ENCODE measurements at places on chromosomes 16 and 17.
A peak's percentile ranks its signal among the peaks of the same experiment; 100 is the strongest.

GRCh38 chr17:4854111-4854681, 21.1 kb downstream of the MINK1 start:
- DNase-seq: no peak

- DNase-seq: no peak
These were observed 40.6 kb downstream of the RAB11FIP4 start for GRCh38 chr17:31431852-31432658.

- no peak for DNase-seq
These were observed 93.9 kb downstream of the RGS9 start for GRCh38 chr17:65231086-65231485.

GRCh38 chr16:180681-181564, 664 bp downstream of the HBQ1 start:
- peak; percentile 40 for DNase-seq

DNA sequence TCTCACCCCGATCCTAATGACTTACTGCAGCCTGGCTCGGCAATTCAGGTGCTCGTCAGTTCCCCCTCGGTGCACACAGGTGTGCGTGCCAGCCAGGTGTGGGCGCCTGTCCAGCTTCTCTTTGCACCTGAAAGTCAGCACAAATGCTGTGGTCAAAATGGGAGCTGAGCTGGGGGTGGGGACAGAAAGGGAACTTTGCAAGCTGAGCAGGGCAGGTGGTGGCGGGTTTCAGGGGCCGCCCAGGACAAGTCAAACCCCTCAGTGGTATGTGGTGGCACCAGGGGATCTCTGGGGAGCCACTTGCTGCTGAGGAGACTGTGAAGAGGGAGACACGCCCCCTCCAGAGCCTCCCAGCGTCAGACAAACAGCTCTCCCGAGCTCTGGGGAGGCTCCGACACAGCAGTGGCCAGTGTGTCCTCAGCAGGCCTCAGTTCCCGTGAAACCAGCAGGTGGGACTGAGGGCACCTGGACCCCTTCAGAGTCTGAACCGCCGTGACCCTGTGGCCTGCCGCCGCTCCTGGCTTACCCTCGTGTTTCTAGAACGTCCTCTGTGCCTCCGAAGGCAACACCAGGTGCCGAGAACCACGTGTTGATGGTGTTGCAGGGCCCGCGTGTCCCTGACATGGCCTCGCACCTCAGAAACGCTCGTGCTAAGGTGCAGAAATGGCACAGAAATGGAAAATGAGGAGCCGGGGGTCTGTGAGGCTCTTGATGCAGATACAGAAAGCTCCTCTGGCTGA, 233.5 kb upstream of the TNRC6C start:
- DNase-seq: no peak

- no peak for DNase-seq
These were observed 11.0 kb downstream of the CD300A start for GRCh38 chr17:74477411-74477810.

DNA sequence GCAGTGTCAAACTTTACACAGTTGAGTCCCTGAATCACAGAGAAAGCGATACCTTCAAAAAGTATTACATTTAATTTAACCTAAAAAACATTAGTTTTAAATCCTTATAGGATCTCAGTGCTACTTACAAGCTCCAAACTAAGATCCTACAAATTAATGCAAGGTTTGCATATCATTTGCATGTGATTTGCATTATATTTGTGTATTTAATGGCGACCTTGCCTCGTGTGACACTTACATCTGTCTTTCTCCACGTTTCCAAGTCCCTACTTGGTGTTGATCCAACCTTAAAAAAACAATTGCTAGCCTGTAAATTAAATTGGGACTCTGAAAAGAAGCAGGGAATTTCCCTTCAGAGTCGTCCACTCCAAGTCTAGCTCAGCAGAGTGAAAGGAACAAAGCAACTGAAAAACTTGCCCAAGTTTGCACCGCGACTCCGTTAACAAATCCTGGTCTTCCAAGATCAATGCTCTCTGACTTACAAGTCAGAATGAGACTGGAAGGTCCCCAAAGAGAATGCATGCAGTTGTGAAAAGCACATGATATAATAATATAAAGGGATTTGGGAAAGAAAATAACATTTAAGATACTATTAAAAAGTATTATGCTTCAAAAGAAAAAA, 739 bp upstream of the FAM117A start:
- no peak for DNase-seq

DNA sequence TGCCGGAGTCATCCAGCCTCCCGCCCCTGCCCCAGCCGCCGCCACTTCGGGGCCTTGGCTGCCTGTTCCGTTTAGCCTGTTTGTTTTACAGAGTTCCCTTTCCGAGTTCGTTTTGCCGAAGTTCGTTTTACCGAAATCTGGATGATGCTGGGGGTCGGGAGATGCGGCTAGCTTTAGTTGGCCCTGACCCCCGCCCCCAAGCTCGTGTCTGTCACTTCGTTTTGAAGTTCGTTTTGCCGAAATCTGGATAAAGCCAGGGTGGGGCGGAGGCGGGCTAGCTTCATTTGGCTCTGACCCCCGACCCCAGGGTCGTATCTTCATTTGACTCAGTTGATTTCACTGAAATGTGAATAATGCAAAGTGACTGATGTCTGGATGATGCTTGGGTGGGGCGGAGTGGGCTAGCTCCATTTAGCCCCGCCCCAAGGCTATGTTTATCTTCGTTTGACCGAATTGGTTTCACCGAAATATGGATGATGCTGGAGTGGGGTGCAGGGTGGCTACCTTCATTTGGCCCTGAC, 591 bp downstream of the PSMD7 start:
- no peak for DNase-seq

DNA sequence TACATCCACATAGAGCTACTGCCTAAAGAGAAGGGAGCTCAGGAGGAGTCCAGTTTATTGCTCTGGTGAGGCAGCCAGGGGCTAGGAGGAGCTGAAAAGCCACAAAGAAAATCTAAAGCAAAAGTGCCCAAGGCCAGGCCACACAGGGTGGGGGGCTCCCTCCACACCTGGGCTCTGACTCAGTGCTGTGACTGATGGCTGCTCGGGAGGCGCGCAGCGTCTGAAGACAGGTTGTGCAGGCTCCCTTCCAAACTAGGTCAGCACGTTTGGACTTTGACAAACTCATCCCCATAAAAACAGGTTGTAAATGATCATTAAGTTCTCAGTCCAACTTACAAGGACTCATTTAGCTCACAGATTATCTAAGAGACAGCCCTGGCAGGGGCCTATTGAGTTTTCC, 22.2 kb upstream of the LCMT1 start:
- no peak for DNase-seq

GRCh38 chr16:4220358-4220757, 21.5 kb downstream of the SRL start:
- DNase-seq: no peak

GRCh38 chr17:21379080-21379711, 3.0 kb downstream of the KCNJ12 start:
- DNase-seq: no peak

DNA sequence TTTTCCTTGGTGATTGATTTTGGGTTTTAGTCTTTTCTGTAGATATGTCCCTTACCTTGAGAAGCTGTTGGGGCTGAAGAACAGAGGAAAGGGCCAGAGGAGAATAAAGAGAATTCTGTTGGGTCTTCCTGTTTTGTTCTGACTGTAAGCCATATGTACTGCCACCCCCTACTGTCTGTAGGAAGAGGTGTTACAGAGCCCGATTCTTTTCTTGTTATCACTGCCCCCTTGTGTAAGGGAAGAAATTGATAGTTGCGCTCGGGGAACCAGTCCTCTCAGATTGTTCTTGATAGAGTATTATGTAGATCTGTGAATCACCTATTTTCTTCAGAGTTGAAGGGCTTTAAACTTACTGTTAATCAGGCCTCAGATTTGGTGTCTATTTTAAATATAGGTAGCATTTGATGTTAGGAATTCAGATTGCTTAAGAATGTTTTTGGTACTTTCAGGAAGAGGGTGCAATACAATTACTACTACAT, 2.4 kb downstream of the TANC2 start:
- DNase-seq: peak; percentile 98

GRCh38 chr16:28029387-28030002, 34.0 kb downstream of the GSG1L start:
- no peak for DNase-seq

DNA sequence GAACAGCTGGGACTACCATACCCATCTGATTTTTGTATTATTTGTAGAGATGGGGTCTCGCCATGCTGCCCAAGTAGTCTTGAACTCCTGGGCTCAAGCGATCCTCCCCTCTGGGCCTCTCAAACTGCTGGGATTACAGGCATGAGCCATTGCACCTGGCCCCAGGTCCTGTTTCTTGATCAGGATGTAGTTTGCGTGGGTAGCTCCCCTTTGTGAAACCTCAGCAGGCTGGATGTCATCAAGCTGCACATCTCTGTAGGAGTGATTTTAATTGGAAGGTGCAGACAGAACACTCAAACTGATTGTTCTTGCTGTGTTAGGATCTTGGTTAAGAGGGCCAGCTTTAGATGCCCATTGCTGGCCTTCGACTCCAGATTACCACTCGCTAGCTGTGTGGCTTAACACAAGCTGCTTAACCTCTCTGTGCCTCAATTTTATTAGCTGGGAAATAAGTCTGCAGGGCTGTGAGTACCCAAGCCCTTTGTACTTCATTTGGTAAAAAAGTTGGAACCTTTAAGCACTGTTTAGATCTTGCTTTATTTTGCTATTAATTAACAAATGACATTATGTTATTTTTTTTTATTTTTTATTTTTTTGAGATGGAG, 16.5 kb downstream of the BCO1 start:
- no peak for DNase-seq

DNA sequence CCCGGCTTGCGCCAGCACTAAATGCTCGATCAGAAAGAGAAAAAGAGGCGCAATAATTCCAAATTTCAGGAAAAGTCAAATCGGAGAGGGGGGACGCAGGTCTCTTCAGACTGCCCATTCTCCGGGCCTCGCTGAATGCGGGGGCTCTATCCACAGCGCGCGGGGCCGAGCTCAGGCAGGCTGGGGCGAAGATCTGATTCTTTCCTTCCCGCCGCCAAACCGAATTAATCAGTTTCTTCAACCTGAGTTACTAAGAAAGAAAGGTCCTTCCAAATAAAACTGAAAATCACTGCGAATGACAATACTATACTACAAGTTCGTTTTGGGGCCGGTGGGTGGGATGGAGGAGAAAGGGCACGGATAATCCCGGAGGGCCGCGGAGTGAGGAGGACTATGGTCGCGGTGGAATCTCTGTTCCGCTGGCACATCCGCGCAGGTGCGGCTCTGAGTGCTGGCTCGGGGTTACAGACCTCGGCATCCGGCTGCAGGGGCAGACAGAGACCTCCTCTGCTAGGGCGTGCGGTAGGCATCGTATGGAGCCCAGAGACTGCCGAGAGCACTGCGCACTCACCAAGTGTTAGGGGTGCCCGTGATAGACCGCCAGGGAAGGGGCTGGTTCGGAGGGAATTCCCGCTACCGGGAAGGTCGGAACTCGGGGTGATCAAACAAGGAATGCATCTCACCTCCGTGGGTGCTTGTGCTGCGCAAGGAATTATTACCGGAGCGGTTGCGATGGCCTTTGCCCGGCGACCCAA, 4.0 kb upstream of the DLX4 start:
- no peak for DNase-seq

DNA sequence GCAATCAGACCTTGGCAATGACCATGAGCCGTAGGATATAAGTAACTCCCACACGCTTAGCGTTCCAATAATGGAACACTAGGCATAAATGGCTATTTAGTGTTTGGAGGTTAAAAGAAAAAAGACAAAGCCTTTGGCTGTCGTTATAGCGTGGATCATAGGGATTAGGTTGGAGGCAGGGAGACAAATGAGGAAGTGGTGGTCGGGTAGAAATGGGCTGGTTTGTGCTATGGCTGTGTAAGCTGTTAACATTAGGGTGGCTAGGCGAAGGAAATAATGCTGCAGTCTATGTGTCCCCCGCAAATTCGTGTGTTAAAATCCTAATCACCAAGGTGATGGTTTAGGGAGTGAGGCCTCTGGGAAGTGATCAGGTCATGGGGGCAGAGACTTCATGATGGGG, 120.4 kb upstream of the IRX6 start:
- no peak for DNase-seq

DNA sequence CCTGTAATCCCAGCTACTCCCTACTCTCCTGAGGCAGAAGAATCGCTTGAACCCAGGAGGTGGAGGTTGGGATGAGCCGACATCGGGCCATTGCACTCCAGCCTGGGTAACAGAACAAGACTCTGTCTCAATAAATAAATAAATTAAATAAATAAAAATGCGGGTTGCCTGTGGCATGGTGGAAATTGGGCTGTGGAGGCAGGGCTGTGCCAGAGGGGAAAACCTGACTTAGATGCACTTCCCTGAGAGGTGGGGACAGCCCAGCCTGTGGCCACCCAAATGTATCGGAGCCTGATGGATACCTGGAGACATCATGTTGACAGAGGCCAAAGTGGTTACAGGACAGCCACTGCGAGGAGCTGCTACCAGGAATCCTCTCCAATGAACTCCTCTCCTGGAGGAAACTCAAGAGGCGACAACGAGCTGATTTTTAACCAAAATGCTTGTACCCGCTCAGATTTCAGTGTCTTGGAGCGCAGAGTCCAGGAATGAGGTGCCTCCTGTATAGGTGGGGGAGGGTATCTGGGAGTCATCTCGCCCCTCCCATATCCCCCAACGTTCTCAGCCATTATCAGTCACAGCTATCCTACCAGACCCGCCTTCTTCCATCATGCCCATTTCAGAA, 32.3 kb downstream of the DDX19A start:
- no peak for DNase-seq

DNA sequence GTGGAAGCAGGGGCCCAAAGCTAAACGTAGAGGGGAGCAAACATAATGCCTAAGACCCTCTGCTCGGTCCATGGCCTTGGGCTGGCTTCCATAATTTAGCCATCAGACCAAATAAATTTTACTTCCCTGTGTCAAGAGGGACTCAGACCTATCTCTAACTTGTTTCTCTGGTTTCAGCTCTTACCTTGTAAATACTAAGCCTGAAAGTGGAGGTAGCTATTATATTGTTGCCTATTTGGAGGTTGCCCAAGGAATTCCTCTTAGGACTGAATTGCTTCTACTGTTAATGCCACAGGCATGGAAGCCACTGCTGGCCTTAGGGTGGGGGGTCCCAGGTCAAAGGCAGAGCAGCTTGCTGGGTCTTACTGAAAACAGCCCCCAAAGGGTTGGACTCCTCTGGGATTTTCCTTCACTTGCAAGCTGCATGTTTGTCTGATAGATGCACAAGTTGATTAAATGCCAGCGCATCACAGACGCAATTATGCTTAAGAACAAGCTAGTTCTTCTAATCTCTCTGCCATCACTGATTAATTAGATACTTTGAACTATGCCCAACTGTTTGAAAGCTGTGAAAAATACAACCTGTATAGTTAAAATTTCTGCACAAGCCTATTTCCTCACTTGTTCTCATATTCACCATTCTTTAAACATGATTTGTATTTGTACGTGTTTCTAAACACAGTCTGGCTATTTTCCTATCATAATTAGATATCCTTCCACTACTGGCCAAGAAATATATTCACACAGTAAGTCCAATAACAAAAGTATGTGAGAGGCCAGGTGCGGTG, 67.9 kb upstream of the HAS3 start:
- no peak for DNase-seq

DNA sequence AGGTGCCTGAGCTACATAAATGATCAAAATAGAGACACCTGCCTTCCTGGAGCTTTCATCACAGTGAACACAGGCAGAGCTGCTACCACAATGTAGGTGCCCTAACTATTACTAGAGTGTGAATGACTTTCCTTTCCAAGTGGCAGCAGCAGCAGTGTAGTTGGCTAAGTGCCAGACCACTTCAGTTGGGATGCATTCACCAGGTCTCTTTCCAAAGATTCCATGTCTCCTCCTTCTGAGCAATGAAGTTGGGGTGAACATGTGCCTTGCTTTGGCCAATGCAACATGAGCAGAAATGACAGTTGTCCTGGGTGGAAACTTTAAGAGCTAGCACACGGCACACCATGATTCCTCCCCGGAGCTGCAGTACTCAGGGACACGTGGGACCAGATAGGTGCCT, 23.3 kb upstream of the CACNG4 start:
- DNase-seq: no peak
